ENCODE measurements at places on chromosomes 3 and 15. TPM values are rescaled to one million over a fixed set of nuclear protein-coding genes. Genes with fewer than 3 reads are reported as not detected.

SNURF gene
- total RNA-seq, result 33.3 TPM

SPTBN5 gene
- total RNA-seq, result 1.0 TPM

HRG gene
- total RNA-seq, result not detected

PPP1R14D gene
- not detected for total RNA-seq

TGM4 gene
- total RNA-seq, result not detected

SH3GL3 gene
- total RNA-seq, result not detected

PPP1R2 gene
- total RNA-seq, result 287 TPM

DUSP7 gene
- total RNA-seq, result 8.3 TPM

CLRN1 gene
- total RNA-seq, result not detected

ACKR2 gene
- 12.5 TPM for total RNA-seq

HTR3E gene
- not detected for total RNA-seq

LMAN1L gene
- total RNA-seq, result not detected

ACTC1 gene
- not detected for total RNA-seq

EIF2A gene
- total RNA-seq, result 164 TPM

PPP2R3A gene
- 4.4 TPM for total RNA-seq

LRRC31 gene
- total RNA-seq, result not detected

ZCWPW2 gene
- 0.22 TPM for total RNA-seq

GRIP2 gene
- total RNA-seq, result under 0.01 TPM

PLCB2 gene
- not detected for total RNA-seq

CYP8B1 gene
- not detected for total RNA-seq

ADCY5 gene
- 0.43 TPM for total RNA-seq

ANKUB1 gene
- total RNA-seq, result not detected

TAGLN3 gene
- not detected for total RNA-seq

ST3GAL6 gene
- total RNA-seq, result 44.3 TPM

EAF2 gene
- 0.26 TPM for total RNA-seq

RTP3 gene
- not detected for total RNA-seq

LARP6 gene
- total RNA-seq, result 11.3 TPM

ADAMTS9 gene
- 31.8 TPM for total RNA-seq

UROC1 gene
- under 0.01 TPM for total RNA-seq

CCR3 gene
- total RNA-seq, result not detected

RUBCN gene
- total RNA-seq, result 5.6 TPM

ALDH1L1 gene
- 0.09 TPM for total RNA-seq

HIGD2B gene
- 0.11 TPM for total RNA-seq

MRPS22 gene
- 52.3 TPM for total RNA-seq

GPR62 gene
- total RNA-seq, result under 0.01 TPM

CACNA2D3 gene
- total RNA-seq, result not detected

CSK gene
- total RNA-seq, result 30.5 TPM

SERPINI2 gene
- total RNA-seq, result not detected

NR2F2 gene
- total RNA-seq, result 18.1 TPM

Data from dermis lymphatic vessel endothelial cell (primary cell).